Daoy (cell line): ENCODE measurements at places on chromosomes 12 and 14. TPM values are rescaled to one million over a fixed set of nuclear protein-coding genes. Genes with fewer than 3 reads are reported as not detected.

The HOXC12 gene
- 4.3 and 6.0 TPM in 2 replicates for total RNA-seq

The CDH24 gene
- 4.2 and 5.5 TPM in 2 replicates for total RNA-seq

The ETFBKMT gene
- total RNA-seq = 1.0 and 1.4 TPM in 2 replicates

The LRRC10 gene
- total RNA-seq = not detected in 2 replicates

The PZP gene
- not detected in 2 replicates for total RNA-seq

The APOLD1 gene
- 8.4 and 10.2 TPM in 2 replicates for total RNA-seq

The CCDC196 gene
- not detected in 2 replicates for total RNA-seq

The MIPOL1 gene
- 16.0 and 28.0 TPM in 2 replicates for total RNA-seq

The BEGAIN gene
- 14.1 and 18.6 TPM in 2 replicates for total RNA-seq

The GARIN6 gene
- total RNA-seq = not detected in 2 replicates

The E2F7 gene
- 16.6 and 19.9 TPM in 2 replicates for total RNA-seq

The SLC10A1 gene
- total RNA-seq = not detected in 2 replicates

The TEP1 gene
- total RNA-seq = 12.6 and 13.0 TPM in 2 replicates

The ZNF384 gene
- total RNA-seq = 15.9 and 21.8 TPM in 2 replicates

The TRIM9 gene
- 2.8 and 3.1 TPM in 2 replicates for total RNA-seq

The KRT72 gene
- not detected in 2 replicates for total RNA-seq

The OR6C2 gene
- not detected in 2 replicates for total RNA-seq

The SERPINA10 gene
- not detected in 2 replicates for total RNA-seq

The ZFYVE26 gene
- total RNA-seq = 9.0 and 13.9 TPM in 2 replicates

The CATSPERB gene
- not detected in 2 replicates for total RNA-seq

The ASCL1 gene
- 0.06 TPM in 1 of 2 replicates, not detected in the other for total RNA-seq

The CCDC85C gene
- total RNA-seq = 16.6 and 19.4 TPM in 2 replicates

The NFE2 gene
- total RNA-seq = not detected in 2 replicates

The FBLN5 gene
- total RNA-seq = 0.18 and 0.57 TPM in 2 replicates

The GPR84 gene
- total RNA-seq = not detected in 2 replicates

The LGALS3 gene
- 86.6 and 88.5 TPM in 2 replicates for total RNA-seq

The ADCY4 gene
- total RNA-seq = 0.17 TPM in 1 of 2 replicates, not detected in the other

The ANKRD33 gene
- total RNA-seq = not detected in 2 replicates

The CD69 gene
- total RNA-seq = 0.12 and 0.57 TPM in 2 replicates

The LALBA gene
- total RNA-seq = not detected in 2 replicates

The BMAL2 gene
- total RNA-seq = 57.2 and 65.3 TPM in 2 replicates

The PTPRR gene
- 3.5 and 6.8 TPM in 2 replicates for total RNA-seq

The DCN gene
- total RNA-seq = 0.06 TPM in 1 of 2 replicates, not detected in the other

The KRT73 gene
- not detected in 2 replicates for total RNA-seq

The TTC9 gene
- total RNA-seq = 2.6 and 3.1 TPM in 2 replicates

The MEG3 gene
- total RNA-seq = 13.5 and 14.3 TPM in 2 replicates

The ZFYVE1 gene
- 3.8 and 5.3 TPM in 2 replicates for total RNA-seq

The CCDC60 gene
- not detected in 2 replicates for total RNA-seq

The TRIAP1 gene
- total RNA-seq = 34.3 and 50.1 TPM in 2 replicates

The TAS2R8 gene
- total RNA-seq = not detected in 2 replicates

The B4GALNT3 gene
- 0.40 and 1.1 TPM in 2 replicates for total RNA-seq

The ZDHHC22 gene
- total RNA-seq = not detected in 2 replicates

The IRAK3 gene
- 0.09 and 0.17 TPM in 2 replicates for total RNA-seq

The EML5 gene
- total RNA-seq = 1.0 and 1.4 TPM in 2 replicates

The CLEC4D gene
- not detected in 2 replicates for total RNA-seq

The CLEC4C gene
- not detected in 2 replicates for total RNA-seq

The REP15 gene
- 1.8 TPM in 1 of 2 replicates, not detected in the other for total RNA-seq

The IFNG-AS1 gene
- total RNA-seq = not detected in 2 replicates

The SCYL2 gene
- 33.9 and 39.3 TPM in 2 replicates for total RNA-seq

The DHH gene
- total RNA-seq = not detected in 2 replicates

The EML1 gene
- total RNA-seq = 95.5 and 101 TPM in 2 replicates

The RASSF9 gene
- 0.34 and 0.80 TPM in 2 replicates for total RNA-seq

The LIN7A gene
- total RNA-seq = 0.12 and 1.3 TPM in 2 replicates

The RNASE12 gene
- not detected in 2 replicates for total RNA-seq

The SDS gene
- total RNA-seq = not detected in 2 replicates

The KRT80 gene
- total RNA-seq = 4.4 and 5.5 TPM in 2 replicates
